ENCODE measurements at places on chromosomes 3 and 15.

DNA sequence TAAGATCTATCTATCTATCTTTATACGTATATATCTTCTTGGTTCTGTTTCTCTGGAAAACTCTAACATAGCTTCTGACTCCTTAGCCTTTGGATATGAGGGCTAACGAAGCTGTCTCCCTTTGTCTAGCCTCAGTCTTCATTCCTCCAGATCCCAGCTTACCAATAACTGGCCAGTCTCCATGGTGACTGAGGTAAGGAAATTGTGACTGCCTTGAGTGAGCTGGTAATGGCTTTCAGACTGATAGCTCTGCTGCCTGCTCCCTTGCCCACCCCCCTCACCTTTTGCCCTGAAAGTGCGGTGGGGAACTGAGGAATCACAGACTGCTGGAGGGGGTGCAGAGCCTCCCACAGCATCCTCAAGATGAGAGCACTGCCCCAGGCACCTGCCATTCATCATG, 65.8 kb upstream of the ABHD17C start:
- no peak for DNase-seq

GRCh38 chr15:89998141-89998661, 2.9 kb upstream of the ZNF710 start:
- peak; percentile 52 for DNase-seq

GRCh38 chr3:81666502-81667121, 94.8 kb downstream of the GBE1 start:
- DNase-seq = peak; percentile 29

DNA sequence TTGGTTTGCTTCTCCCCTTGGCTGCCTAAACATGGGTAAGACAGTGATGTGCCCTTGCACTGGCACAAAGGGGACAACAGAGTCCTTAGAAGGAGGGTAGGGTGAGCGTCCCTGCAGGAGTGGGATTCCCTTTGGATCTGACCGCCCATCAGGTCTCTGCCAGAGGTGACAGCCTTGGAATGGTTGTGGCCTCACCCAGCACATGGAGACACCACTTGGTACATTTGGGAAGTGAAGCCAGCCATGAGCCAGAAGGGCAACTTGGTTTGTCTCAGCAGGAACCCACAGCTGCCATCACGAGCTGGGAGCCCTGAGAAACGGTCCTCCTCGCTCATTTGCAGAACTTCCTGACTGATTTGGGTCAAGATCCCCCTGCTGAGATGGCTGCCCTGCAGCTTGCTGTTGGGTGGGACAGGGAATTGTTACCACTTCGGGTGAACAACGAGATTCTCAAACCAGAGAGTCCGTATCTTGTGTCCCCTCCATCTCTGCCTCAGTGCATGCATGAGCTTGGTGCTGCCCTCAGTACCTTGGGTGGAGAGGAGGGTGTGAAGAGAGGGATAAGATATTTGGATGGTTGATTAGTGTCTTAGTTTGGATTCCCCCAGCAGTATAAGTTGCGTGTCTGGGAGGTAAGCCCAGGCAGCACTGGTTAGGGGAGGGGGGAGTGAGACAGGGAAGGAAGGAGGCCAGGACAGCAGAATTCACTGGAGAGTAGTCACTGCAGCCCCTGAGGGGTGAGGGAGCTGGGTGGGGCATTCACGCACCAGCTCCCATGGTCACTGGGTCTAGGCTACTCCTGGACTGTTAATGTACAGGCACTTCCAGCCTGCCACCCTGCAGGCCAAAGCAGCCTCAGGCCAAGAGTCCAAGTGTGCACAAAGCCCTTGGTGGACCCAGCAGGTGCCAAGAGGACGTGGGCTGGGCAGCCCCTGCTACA, 168.8 kb upstream of the TOPAZ1 start:
- DNase-seq = no peak

DNA sequence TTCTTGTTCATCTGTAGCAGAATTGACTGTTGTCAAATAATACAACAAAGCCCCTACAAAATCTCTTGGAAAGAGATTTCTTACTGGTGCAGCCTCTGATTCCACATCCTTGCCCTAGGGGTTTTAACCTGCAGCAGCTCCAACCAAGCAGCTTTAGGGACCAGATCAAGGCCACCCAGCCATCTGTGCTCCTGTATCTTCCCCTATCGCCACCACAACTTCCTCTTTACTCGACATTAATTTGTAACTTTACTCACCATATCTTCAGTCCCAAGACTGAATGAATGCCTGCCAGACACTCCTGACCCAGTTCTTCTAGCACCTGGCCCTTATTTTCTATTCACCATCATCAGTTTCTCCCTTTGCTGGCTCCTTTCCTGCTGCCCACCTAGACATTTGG, 156.6 kb upstream of the IL12A start:
- no peak for DNase-seq

- no peak for DNase-seq
These were observed 34.7 kb downstream of the SLC28A1 start for GRCh38 chr15:84919106-84919667.

GRCh38 chr15:44501768-44502366, 35.1 kb upstream of the EIF3J start:
- peak; percentile 62 for DNase-seq

- no peak for DNase-seq
These were observed 360.9 kb upstream of the CBLB start for GRCh38 chr3:106229495-106230278.

DNA sequence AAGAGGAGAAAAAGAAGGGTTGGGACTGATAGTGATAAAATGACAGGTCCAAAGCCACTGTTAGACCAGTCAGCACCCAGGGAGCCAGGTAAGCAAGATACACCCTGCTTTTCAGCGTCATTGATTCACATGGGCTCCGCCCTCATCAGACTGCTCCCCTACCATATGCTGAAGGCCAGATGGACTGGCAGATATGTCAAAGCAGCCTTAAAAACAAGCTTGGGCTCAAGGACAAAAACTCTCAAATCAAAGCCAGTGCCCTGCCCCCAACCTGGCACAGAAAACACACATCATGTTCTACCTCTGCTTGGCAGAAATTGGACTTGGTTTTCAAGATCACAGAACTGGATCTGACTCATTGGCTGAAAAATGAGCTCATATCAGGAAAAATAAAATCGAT, 33.4 kb downstream of the SH3BP5 start:
- DNase-seq = no peak

GRCh38 chr3:176734146-176734545, 463.1 kb downstream of the TBL1XR1 start:
- DNase-seq = no peak

DNA sequence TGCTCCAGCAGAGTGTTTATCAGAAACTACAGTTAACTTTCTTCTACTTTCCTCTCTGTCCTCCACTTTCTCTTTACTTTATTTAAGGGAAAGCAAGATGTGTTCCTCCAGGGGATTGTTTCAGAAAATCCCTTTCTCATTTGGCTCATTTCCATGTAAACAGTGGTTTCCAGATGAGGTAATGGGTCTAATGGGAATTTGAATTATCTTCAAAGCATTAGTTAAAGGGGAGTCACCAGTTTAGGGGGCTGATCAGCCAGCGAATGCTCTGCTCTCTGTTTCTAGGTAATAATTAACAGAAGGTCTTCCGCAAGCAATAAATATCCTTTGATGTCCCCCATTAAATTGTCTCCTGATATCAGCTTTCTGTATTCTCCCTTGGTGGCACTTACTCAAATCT, 30.4 kb upstream of the ZNF639 start:
- DNase-seq = no peak

DNA sequence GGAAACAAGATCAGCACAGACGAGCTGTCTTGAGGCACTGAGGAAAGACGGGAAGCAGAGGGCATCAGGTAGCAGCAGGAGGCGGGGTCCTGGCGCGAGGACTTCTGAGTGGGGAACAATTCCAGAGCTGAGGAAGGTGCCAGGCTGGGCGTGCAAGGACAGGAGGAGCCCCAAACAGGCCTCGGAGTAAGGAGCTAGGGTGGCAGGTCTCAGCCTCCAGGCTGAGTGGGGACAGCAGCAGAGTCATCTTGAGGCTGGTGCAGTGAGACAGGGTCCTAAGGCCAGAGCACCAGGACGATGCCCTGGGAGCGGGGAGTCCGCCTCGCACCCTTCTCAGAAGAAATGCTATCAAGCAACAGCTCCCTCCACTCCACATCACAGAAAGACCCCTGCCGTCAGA, 78.4 kb downstream of the PCSK6 start:
- no peak for DNase-seq

- DNase-seq = peak; percentile 3
These were observed 64.6 kb upstream of the FHIT start for GRCh38 chr3:61315871-61316270.

- peak; percentile 0 for DNase-seq
These were observed 347.0 kb downstream of the NEK10 start for GRCh38 chr3:27022096-27022761.

GRCh38 chr3:147582642-147583041, 173.5 kb downstream of the ZIC1 start:
- DNase-seq = no peak

DNA sequence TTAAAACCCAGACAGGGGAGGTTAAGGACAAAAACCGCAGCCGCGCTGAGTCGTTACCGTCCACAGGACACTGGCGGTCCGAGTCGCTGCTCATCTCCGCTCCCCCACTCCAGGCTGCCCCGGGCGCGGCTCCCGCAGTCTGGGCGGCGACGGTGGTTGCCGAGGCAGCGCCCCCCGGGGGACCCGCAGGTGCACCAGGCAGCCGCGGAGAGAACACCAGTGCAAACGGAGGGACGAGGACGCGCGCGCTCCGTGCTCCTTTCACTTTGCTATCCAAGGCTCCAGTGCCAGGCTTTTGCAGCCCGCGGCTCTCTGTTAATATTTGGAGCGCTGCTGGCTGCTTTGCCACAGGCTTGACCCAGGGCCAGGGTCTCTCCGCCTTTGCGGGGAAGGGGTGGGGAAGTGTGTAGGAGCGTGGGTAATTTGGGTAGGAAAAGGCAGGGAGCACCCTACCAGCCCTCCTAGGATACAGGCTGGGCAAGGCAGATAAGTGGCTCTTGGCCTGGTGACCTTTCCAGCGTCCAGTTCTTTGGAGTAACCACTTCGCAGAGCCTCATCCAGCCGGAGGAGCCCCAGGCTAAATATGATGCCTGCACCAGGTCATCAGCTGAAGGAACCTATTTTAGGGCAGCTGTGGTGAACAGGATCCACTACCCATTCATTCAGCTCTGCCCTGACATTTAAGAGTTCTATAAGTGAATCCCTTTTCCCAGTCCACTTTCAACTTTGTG, at the start of gene GADL1:
TSS of gene GADL1 (minus strand) at position 141 of the 731 bp plus-strand sequence. CDS start at position 94, 47 bp downstream.
- peak; percentile 17 for DNase-seq

DNA sequence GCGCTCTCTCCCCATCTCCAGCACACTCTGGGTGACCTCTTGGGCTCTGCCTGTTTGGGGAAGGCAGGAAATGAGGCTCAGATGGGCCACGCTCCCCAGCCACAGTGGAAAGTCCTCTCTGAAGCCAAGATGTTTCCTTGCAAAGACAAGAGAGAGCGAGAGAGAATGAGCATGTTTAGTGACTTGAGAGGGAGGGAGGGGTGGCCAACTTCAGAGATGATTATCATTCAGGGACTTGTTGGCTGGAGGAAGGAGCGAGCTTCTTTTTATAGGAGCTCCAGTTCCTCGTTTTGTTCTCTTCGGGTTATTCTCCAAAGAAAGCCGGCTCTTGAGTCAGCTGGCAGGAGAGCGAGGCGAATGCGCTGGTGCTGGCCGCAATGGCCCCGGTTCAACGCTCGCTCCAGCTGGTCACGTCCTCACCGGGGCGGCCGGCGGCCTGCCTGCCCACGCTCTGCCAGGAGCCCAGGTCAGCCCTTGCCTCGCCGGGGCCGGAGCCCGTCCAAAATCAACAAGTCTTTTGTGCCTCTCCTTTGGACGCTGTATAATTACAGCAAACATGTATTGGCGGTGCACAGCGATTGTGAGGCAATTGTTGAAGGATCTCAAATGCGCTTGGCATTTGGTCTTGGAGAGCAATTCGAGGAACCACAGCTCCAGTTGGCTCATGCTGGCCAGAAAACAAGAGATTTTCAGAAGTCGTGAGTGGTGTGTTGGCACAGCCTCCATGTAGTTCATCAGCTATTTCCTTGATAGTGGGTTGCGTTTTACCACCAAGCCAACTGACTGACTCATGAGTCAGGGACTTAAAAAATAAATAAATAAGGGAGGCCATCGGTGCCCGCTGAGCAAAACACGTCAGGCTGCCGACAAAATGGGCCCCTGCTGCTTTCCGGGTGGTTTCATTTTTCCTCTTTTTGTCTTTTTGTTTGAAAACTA, 288.6 kb downstream of the UACA start:
- peak; percentile 94 for DNase-seq

- DNase-seq = peak; percentile 13
These were observed 374.0 kb downstream of the SV2B start for GRCh38 chr15:91473894-91474545.

DNA sequence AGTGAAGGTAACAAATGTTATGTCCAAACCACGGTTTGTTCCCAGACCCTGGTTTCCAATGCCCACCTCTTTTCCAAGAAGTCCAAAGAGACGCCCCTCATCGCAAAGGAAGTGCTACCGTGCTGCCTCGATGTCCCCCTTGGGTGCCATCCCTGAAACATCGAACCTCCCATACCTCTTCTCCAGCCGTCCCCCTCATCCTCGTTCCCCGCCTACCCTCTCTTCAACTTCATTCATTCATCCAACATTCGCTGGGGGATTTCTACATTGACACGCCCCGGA, 467 bp downstream of the TIPIN start:
- no peak for DNase-seq

DNA sequence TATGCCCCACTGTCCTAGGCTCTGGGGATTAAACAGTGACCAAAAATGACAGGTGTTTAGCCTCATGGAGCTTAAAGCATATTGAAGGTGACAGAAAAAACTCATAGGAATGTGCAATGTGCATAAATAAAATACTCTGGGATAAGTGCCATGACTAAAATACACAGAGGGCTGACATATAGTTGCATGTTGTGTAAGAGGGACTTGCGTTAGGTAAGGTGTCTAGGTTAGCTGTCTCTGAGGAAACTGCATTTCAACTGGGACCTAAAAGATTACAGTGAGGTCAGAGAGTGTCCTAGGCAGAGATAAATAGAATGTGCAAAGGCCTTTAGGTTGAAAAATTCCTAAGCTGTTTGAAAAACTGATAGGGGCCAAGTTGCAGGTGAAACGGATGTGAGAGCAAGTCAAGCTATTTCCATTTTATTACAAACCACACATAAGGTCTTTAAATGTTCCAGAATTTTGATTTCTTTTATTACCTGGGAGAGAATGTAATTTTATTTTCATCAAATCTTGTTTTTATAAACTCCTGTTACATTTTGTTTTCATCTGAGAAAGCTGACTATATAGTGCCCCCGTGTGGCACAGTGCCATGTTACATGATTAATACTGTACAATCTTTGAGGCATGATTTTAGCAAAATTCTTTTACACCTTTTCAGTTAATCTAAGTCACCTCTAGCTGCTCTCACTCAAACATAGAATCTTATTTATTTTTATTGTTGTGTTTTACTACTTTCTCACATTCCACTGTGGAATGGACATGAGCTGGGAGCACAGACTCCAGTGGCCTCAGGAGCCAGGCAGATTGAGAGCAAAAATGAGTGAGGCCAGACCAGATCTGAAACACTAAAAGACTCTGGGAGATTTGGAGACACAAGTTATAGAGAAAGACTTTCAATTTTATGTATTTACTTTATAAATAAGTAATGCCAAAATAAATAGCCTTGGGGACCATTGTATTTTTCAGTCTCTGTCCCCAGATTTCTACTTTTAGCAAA, 259.6 kb upstream of the ZNF717 start:
- peak; percentile 21 for DNase-seq

GRCh38 chr3:46844397-46844796, 18.8 kb downstream of the MYL3 start:
- DNase-seq = no peak

All from AG10803 (cell line).